ENCODE measurements at places on chromosomes 2 and 18.

- no peak for DNase-seq
Observed at GRCh38 chr2:26363323-26363722, 16.7 kb upstream of the ADGRF3 start.

- peak; percentile 8 for DNase-seq
Observed at GRCh38 chr2:150610670-150611279, 123.3 kb upstream of the RND3 start.

DNA sequence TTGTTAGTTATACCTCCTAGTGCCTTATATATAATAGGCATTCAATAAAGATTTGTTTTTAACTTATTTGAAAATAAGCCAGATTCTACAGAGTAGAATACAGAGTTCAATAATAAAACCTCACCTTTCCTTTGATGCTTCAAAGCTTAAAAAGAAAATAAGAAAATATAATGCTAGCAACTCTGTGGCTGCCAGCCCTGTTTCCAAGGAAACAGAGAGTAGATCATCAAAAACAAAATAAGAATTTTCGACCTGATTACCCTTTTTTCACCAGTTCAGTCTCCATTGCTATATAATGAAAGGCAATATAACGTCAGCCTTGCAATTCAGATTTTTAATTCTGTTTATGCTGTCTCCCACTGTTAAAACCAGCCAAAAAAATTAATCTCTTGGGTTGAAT, 8.9 kb upstream of the PGAP1 start:
- DNase-seq = no peak

GRCh38 chr2:237140689-237141285, 55.1 kb downstream of the COPS8 start:
- DNase-seq = no peak

DNA sequence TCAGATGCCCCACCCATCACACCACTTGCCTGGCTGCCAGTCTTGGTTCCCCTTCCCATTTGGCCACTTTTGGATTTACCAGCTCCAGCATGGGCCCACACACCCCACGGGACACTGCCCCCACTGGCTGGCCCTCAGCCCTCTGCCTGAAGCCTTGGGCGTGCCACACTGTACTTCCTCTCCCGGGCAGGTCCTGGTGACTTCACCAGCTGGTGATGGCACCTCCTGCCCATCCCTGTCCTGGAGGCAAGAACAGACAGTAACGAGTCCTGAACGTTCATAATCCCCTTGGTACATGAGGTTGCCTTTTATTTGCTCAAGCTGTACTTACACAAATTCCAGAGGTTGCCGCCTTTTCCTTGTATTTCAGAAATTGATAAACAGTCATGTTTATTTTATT, 81.1 kb downstream of the TMEM17 start:
- DNase-seq = no peak

- peak; percentile 82 for DNase-seq
Observed at GRCh38 chr18:73551211-73551610, 596.4 kb downstream of the FBXO15 start.

GRCh38 chr2:231423176-231423575, 27.7 kb downstream of the B3GNT7 start:
- no peak for DNase-seq

GRCh38 chr2:136118819-136119716, 1.1 kb upstream of the CXCR4 start:
- DNase-seq = peak; percentile 50

DNA sequence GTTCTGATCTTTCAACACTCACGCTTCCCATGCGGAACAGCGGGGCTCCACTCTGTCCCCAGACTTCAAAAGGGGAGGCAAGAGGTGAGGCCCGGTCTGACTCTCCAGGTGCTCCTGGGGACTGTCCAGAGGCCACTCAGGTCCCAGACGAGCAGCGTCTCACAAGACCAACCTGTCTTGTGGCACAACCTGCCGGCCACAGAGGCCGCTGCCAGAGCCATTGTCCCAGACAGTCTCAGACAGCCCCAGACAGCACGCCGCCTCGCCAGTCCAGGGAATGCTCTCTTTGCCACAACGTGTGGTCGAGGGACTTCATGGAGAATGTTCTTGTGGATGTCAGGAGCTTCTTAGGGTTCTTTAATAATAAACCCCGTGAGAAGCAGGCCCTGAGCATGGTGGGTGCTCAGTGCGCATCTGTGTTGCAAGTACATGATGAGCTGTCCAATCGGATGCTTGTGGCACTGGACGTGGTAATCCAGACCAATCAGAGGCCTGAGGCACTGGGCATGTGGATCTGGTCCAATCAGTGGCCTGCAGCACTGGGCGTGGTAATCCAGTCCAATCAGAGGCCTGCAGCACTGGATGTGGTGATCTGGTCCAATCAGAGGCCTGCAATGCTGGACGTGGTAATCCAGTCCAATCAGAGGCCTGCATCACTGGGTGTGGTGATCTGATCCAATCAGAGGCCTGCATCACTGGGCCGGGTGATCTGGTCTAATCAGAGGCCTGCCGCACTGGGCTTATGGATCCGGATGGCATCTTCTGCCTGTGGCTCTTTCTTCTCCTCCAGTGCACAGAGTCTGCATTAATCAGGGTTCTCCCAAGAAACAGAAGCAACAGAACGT, 76.4 kb downstream of the TMEM18 start:
- no peak for DNase-seq

GRCh38 chr2:162821176-162821575, 17.4 kb downstream of the KCNH7 start:
- DNase-seq = no peak

DNA sequence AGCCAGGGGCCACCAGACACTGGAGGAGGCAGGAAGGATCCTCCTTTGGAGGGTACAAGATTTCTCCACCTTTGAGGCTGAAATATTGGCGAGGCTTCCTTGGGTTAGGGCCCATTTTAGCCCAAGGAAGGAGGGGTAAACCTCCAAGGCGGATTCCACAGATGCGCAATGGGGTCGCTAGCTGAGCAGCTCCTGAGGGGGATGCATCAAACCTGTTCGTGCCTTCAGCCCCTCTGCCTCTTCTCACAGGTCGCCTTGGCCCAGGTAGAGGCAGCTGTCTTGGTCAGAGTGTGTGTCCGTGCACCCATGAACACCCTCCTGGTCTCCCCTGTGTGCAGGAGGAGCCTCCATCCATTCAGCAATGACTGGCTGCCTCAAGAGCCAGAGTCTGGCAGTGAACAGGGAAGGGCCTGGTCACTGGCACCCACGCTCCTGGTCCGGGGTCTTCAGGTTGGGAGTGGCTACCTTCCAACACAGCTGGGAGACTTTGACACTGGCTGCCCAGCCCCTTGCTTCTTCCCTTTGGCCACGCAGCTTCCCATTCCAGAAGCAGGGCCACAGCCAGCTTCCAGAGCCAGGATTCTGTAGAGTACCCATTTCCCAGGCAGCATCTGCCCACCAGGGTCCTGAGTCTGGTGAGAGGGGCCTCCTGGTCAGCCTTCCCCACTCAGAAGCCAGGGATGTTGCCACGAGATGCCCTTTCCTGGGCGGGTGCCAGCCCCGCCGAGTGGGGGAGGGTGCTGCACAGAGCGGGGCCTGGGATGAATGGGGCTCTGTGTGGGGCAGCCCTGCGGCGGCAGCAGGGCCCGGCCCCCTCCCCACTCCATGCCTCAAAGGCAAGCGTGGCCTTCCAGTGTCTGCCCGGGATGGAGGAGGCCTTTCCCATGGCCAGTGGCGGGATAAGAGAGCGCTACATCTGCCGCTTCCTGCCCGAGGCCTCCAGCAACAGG, 95.8 kb upstream of the GPC1 start:
- DNase-seq = no peak

DNA sequence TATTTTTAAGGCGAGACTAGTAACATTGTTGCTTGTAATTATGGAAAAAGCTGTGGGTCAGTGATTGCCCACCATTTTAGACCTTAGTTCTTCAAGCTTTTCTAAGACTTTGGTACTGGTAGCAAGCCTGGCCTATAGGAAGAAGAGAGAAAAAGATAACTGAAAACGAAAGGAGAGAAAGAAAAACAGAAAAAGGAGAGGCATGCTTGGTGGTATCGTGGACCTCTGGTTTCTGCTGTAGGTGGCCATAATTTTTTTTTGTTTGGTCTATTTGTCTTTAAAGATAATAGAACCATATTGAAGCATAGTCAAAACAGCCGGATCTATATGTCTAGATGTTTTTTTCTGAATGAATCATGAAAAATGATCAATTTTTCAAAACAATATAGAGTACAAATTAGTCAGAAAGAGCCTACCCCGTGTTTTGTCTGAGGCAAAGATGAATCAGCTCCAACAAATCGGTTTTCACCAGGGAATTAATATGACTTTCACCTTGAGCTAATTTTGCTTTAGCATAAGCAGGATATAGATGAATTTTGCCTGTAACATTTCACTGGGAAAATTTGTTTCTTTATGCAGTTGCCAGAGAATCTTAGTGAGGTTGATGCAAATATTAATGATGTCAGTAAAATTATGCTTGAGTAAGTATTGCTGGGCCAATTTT, 45.7 kb downstream of the CCDC85A start:
- DNase-seq = no peak

GRCh38 chr2:317501-318424, 29.9 kb upstream of the ALKAL2 start:
- no peak for DNase-seq

DNA sequence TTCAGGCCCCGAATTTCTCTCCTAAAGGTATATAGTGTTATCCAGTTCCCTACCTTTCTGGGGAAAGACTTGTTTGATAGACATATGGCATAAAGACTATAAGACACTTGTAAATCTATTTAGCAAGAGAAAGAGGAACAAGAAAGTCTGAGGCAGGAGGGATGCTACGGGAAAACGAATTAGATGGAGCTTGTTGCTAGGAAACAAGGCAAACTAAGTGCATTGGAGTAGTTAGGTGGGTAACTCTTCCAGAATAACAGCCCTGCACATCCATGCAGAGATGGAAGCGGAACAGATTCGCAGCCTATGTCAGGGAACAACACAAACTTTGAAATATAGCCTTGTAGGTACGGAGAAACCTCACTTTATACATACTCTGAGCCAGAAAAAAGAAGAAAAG, 810.3 kb upstream of the CRIM1 start:
- no peak for DNase-seq

DNA sequence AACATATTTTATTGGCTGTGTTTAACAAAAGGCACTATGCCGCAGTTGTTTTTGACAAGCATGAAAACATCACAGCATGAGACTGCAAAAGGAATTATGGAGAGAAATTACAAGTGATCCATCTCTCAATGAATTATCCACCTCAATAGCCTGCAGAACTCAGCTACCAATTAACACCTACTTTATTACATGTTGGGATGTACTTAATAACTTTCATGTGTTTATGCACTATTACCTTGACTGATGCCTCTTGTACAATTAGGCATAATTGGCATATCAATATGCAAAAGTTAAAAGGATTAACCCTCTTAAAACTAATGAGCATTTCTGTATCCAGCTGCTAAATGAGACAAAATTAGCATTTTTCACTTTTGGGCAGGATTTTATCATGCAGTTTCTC, 27.8 kb downstream of the ARHGAP15 start:
- no peak for DNase-seq

- no peak for DNase-seq
Observed at GRCh38 chr18:33557706-33558105, 20.3 kb upstream of the ASXL3 start.

GRCh38 chr2:26414311-26414710, 12.6 kb downstream of the DRC1 start:
- no peak for DNase-seq

DNA sequence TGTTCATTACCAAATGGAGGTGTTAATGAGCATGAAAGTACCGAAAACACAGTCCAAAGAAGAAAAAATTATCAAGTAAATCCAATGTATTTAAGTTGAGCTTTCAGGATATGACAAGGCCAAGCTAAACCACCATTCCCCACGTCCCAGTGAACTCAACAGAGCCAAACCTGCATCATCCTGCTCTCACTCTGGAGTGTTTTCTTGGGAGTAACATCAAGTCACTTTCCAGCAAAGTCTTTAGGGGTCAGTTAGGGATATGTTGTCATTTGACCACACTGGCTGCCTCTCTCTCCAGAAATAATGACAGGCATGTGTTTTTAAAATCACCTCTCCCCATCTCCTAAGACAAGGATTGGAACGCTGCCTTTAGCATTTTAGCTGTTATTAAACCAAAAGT, 140.5 kb downstream of the SRBD1 start:
- no peak for DNase-seq

GRCh38 chr2:183998041-183998796, 600.1 kb upstream of the ZNF804A start:
- no peak for DNase-seq

- no peak for DNase-seq
Observed at GRCh38 chr18:22324191-22325131, 93.3 kb downstream of the CTAGE1 start.

DNA sequence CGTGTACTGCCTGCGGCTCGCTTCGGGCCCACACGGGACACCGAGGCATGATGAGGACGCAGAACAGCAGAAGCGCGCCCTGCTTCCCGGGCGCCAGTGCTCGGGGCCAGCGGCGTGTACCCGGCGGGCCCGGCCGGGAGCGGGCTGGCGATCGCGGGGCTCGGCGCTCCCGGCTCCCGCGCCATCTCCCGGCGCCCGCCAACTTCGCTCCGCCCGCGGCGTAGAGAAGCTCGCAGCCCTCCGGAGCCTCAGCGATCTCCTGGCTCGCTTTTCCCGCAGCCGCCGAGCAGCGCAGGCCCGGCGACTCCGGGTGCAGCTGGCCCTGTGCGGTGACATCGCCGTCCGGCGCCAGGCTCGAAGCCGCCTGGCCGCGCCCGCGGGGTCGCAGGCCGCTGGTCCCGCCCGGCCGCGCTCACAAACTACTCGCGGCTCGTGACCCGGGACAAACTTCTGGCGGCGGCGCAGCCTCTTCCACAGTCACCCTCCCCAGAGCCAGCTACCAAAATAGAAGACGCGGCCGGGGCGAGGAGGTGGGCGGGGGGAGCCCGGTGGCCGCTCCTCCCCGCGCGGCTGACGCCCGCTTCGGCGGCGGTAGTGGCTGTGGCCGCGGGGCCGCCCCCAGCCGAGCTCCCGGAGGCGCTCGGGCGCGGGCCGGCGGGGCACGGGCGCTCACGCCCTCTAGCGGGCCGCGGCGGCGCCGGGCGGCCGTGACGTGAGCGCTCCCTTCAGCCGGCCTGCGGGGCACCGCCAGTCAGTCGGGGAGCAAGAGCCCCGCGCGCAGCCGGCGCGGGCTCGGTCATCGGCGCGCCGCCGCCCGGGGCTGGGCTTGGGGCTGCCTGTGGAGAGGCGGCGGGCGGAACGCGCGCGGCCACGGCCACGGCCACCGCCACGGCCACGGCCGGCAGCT, at the start of gene PTPRM:
TSS of gene PTPRM (plus strand) at position 750 of the 907 bp plus-strand sequence. CDS start 503 bp downstream, outside the sequence.
- no peak for DNase-seq

DNA sequence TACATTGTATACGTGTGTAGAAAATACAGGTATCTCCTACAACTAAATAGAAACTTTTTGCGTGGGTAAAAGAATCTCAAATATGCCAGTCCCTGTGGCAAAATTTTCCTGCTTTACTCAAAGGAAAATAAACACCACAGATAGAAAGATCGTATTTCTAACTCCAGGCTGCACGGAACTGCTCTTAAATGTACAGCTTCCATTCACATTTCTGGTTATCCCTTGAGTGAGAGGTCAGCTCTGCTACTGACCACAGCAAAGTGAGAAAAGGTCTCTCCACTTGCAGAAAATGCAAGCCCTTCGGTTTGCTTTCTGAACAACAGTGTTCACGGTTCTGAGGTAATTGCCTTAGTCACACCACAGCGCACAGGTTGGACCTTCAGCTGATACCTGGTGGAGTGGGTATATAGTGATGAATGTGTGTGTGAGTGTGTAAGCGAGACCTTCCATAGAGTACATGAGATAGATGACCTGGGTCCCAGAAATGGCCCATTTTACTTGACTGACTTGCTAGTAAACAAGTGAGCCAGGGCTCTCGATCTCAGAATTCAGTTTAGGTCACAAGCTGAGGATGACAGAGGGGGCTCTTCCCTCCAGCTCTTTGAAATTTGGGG, 52.1 kb downstream of the ALPK2 start:
- no peak for DNase-seq

GRCh38 chr2:112156152-112156986, 18.2 kb downstream of the FBLN7 start:
- DNase-seq = no peak
